ENCODE measurements at places on chromosomes 2 and 18.
A peak's percentile ranks its signal among the peaks of the same experiment; 100 is the strongest.

DNA sequence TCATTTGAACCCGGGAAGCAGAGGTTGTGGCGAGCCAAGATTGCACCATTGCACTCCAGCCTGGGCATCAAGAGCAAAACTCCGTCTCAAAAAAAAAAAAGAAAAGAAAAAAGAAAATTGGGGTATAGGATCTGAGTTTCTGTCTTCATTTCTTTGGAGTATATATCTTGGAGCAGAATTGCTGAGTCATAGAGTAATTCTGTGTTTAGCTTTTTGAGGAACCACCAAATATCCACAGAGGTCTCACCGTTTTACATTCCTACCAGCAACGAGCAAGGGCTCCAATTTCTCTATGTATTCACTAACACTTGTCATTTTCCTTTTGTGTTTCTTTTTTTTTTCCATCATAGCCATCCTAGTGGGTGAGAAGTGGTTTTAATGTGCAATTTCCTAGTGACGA is 87.6 kb upstream of the TEX51 start:
- DNase-seq: no peak

DNA sequence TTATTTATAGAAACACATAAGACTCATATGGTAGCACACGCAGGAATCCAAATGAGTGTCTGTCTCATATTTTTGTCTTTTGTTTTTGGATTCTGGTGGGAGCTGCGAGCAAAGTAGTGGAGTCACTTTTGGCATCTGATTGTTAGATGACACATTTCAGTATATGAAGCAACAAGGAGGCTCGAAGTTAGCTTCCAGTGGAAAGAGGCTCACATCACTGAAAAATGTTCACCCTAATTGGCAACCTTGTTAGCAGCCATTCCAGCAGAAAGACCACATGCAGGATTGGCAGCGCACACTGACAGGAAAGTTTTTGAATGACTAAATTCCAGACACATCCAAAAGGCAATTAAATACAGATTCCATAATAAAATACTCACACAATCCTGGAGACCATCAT is 87.4 kb downstream of the MYT1L start:
- DNase-seq: no peak

- DNase-seq: no peak
These were observed 928 bp downstream of the NAGK start for GRCh38 chr2:71069376-71069775.

DNA sequence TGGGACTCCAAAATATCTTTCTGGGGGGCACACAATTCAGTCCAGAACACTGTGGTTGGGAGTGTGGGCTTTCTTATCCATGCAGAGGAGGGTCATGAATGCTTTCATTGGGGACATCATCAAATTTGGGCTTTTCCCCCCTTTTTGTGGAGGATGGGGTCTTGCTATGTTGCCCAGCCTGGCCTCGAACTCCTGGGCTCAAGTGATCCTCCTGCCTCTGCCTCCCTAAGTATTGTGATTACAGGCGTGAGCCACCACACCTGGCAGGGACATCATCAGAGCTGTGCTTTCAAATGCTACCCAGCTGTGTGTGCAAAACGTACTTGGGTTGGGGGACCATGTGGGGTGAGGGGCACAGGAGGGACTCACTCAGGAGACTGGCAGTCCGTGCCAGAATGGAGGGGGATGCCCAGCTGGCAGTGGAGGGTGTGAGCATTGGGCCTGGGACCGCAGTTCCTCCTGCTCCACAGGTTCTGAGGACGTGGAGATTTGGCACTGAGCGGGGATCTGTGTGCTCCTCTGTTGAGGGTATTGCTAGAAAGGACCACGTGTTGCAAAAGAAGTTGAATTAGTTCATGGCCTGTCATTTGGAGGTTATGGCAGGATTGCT is 24.4 kb downstream of the EMILIN2 start:
- DNase-seq: no peak

DNA sequence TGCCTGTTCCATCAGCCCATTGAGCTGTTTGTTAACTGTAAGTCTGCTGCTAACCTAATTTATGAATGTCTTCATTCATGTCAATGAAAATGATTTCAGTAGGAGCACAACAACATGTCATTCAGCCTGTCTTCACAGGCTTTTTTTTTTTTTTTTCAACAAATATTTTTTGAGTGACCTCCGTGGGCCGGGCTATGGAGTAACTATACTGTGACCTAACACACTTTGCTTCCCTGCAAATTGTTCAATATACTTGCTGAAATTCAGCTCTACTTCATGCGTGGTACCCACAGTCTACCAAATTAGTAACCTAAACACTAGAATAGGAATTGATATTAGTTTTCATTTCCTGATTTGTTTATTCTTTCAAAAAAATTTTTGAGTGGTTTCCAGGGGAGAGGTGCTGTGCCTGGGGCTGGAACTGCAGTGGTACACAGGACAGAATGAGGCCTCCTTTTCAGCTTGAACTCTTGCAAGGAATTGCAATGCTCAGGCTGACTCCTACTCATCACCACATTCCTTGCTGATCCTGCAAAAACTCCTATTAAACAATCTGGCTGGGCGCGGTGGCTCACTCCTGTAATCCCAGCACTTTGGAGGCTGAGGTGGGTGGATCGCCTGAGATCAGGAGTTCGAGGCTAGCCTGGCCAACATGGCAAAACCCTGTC is 87.1 kb downstream of the CDH20 start:
- no peak for DNase-seq

- peak; percentile 29 for DNase-seq
These were observed 129.2 kb downstream of the IKZF2 start for GRCh38 chr2:213021971-213022899.

DNA sequence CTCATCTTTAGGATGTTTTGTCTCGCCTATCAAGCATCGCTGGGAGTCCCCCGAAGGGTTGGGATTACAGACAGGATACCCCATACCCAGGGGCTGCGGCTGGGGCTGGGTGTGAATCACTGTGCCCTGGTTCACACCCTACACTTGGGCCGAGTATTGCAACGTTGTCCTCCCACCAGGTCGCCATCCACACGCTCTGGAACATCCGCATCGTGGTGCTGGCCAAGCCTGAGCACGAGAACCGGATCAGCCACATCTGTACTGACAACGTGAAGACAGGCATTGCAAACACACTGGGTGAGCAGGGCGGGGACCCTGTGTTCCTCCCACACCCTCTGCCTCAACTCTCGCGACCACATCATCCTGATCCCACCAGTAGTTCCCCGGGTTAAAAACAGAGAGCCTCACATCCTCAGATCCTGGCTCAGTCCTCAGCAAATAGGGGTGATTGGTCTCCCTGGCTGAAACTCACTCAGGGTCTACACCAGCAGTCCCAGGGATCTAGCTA is 87.3 kb upstream of the ATG16L1 start:
- DNase-seq: no peak

- DNase-seq: no peak
These were observed 16.4 kb downstream of the EEF1B2 start for GRCh38 chr2:206176121-206176520.

DNA sequence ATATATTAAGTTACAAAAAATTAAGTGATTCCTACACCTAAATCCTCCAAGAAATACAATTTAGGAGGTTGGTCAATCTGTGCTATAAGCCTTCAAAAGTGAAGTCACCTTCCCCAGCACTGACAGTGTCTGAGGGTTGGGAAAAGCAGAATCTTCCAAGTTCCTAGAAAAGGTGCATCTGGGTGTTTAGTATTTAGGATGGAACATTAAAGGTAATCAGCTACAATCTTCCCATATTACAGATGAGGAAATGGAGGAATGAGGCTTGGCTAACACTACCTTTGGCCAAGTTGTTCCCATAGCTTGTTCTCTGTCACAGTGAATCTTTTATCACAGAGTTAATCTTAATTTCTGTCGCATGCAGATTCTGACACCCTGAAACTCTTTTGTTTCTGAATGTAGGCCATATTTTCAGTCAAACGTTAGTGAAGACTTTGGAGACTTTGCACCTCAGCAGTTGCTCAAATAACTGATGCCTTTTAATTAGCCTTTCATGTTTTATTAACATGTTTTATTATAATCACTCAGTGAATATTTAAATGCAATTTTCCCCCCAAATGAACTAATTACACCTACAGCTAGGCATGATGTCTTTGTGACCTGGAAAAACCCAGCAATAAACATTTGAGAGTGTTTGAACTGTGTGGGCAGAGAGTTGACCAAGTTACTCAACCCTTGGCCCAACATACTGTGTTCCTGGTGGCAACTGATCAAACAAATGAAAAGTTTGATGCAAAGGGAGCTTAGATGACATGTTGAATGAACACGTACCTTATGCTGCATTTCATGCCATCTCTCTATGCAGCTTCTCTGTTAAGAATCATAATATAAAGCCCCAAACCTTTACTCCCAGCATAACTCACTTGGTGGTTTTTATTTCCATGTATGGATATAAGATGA is 17.6 kb downstream of the FN1 start:
- no peak for DNase-seq

- DNase-seq: no peak
These were observed 31.0 kb downstream of the ABCA12 start for GRCh38 chr2:215107216-215108056.

DNA sequence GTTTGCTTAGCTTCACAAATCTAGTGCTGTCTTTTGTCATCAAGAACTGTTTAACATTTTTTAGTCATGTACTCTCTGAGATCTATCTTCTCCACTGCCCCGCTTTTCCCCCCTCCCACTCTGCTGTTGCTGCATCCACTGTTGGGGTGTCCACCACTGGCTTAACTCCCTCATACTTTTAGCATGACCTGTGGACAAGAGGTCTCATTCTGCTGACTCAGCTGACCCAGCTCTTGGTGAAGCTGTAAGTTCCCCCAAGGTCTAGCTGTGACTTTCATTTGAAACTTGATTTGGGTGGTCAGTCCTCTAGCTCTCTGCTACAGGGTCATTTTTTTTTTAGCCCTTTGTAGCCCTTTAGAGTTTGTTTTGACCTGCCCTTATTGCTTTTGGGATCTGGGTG is 427.2 kb downstream of the PLCL1 start:
- DNase-seq: no peak

- no peak for DNase-seq
These were observed 198.5 kb downstream of the LOXHD1 start for GRCh38 chr18:46458472-46458871.

- no peak for DNase-seq
These were observed 37.4 kb downstream of the HNRNPLL start for GRCh38 chr2:38565333-38565732.

- DNase-seq: peak; percentile 60
These were observed 48.0 kb upstream of the MRPL33 start for GRCh38 chr2:27723372-27724144.

DNA sequence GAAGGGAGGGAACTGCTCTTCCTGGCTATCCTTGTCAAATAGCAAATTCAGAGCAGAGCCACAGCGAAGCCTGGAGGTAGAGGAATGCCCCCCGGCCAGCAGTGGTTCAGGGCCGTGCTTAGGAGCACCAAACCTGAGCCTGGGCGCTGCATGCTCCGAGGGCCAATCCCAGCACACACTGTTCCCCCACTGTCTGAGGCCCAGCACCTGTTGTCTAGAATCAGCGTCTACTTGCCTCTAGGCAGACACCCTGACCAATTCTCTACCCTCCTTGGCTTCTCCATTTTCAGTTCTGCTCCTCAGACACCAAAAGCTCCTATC is 177.6 kb upstream of the PKDCC start:
- DNase-seq: no peak

All from amniotic stem cell (primary cell).